ENCODE measurements at places on chromosomes 12 and 14.

GRCh38 chr12:105429511-105429910, 99.0 kb downstream of the C12orf75 start:
- DNase-seq: no peak

- DNase-seq: no peak
These were observed 223.8 kb downstream of the DACT1 start for GRCh38 chr14:58861586-58861985.

DNA sequence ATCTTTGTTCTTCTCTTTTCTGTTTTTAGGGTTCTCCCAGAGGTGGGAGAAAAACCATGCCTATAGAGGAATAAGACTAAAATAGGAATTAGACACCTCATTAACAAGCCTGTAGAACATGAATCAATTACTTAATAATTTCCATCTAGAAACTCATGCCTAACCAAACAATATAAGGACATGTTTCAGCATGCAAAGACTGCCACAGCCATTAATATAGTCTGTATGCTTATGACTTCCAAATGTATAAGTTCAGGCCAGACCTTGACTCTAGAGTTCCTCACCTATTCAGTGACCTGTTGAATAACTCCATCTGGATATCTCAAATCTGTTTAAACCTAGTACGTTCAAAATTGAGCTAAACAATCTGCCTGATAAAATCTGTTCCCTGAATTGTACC, 304.6 kb downstream of the BMP4 start:
- no peak for DNase-seq

GRCh38 chr12:57008178-57008577, 1.8 kb upstream of the ZBTB39 start:
- no peak for DNase-seq

DNA sequence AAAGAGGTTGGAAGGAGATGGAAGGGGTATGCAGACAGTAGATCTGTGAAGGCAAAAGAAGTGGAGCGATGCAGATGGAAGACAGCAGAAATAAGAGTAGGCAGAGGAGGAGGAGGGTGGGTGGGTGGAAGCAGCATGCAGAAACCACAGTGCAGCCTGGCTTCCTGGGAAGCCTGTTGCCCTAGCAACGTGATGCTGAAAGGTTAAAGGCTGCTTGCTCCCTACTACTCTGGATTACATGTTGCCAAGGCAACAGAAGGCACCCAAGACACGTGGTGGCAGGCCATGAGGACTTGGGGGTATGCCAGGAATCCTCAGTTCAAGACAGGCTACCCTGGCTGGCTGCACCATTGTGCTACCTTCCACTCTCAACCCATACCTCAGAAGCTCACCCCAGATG, 129.6 kb downstream of the GRIN2B start:
- DNase-seq: no peak

GRCh38 chr14:92565040-92565717, 51.6 kb downstream of the RIN3 start:
- no peak for DNase-seq

- no peak for DNase-seq
These were observed 1.8 kb upstream of the RHOF start for GRCh38 chr12:121795034-121795968.

DNA sequence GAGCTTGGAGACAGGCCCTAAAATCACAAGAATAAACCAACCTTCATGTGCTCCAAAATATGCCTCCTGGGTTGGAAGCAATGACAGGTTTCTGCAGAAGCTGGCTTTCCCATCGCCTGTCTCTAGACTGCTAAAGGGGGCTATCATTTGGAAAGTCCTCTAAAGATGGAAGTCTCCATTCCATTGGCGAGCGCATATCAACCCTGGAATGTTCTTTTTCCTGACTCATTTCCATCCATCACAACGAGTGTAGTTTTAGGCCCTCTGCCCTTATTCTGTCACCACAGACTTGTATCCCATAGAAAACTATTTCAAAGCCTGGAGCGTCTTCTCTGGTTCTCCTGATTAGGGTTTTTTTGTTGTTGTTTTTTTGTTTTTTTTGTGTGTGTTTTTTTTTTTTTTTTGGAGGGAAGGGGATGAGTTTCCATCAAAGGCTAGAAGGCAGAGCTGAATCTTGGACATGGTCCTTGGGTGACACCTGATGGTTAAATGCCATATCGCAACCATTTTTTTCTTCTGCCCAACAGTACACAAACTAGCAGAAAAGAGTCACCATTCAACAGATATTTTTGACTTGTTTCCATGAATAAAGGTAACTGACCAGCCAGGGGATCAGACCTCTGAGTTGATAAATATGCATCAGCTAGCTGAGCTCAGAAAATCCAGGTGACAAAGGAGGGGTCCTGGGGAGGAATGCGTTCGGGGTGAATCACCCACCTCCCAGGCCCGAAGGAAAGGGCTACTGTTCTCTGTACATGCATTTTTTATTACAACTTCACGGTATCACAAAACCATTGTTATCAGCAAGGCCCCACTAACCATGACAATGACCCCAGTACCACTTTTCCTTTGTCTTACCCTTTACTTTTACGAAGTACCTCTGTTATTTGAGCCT, 40.5 kb downstream of the KCNA5 start:
- no peak for DNase-seq

- no peak for DNase-seq
These were observed 15.4 kb upstream of the OAS1 start for GRCh38 chr12:112891093-112892024.

DNA sequence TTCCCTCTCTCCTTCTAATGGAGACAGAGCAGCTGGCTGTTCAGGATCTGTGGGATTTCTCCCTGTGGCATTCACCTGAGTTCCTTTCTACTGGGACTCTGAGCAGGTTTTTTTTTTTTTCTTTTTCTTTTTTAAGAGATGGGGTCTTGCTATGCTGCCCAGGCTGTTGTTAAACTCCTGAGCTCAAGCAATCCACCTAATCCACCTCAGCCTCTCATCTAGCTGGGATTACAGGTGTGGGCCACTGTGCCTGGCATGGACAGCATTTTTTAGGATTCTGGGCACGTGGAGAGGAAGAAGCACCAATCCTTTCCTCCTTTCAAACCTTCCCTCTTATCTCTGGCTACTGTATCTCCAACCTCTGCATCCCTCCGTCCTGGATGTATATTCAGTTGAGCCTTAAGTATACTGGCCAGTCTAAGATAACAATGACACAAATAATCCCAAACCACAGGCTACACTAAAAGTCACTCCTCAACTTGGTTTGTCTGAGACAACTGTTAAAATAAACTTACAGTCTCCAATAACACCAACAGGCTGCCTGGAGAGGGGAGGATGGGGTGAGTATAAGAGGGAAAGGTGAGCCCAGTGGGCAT, 16.4 kb upstream of the CELA1 start:
- no peak for DNase-seq

DNA sequence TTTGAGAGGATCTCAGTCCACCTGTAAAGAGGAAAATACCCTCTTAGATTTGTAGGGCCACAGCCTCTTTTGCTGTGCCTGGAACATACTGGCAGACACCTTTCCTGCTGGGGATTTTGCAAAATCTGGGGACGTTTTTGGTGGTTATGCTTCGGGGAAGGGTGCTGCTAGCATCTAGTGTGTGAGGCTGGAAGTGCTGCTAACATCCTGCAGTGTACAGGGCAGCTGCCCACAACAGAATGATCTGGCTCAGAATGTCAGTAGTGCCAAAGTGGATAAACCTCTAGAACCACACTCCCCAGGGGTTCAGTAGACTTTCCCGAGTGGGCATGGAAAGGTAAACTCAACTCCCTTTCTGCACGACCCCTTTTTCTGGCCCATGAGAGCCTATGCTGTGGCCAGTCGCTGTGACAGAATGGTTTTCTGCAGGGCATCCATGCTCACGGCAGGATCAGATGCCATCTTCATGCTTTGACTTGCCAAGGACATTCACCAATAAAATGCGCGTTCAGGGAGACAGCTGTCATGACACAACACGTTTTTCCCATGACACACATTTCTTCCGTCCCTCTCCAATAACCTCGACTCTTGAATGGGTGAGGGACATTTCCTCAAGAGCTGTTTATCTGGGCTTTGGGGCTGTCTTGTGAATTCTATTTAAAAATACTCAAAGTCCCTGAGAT, 240.9 kb downstream of the RGS6 start:
- DNase-seq: no peak

DNA sequence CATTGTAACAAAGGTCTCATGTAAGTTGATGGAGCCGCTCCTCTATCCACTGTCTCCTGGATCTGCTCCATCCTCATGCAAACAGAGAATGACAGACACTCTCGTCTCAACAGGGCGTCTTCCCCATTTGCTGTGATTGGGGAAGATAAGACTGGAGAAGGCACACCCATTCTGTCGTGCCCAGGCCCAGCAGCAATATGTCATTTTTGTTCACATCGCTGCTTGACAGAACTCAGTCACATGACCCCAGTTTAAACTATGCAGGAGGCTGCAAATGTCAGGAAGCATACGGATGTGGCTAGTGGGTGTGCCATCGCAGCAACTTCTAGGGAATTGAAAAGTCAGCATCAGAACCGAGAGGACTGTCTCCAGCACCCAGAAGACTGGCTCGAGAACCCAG, 290.5 kb downstream of the TMEM132D start:
- DNase-seq: no peak

- DNase-seq: no peak
These were observed 162.4 kb downstream of the KICS2 start for GRCh38 chr12:64059685-64060084.

- no peak for DNase-seq
These were observed 10.8 kb upstream of the TCTN2 start for GRCh38 chr12:123659996-123660727.

GRCh38 chr12:96368233-96368632, 32.0 kb downstream of the CDK17 start:
- no peak for DNase-seq

GRCh38 chr12:47785036-47785886, 12.2 kb downstream of the SLC48A1 start:
- DNase-seq: no peak

DNA sequence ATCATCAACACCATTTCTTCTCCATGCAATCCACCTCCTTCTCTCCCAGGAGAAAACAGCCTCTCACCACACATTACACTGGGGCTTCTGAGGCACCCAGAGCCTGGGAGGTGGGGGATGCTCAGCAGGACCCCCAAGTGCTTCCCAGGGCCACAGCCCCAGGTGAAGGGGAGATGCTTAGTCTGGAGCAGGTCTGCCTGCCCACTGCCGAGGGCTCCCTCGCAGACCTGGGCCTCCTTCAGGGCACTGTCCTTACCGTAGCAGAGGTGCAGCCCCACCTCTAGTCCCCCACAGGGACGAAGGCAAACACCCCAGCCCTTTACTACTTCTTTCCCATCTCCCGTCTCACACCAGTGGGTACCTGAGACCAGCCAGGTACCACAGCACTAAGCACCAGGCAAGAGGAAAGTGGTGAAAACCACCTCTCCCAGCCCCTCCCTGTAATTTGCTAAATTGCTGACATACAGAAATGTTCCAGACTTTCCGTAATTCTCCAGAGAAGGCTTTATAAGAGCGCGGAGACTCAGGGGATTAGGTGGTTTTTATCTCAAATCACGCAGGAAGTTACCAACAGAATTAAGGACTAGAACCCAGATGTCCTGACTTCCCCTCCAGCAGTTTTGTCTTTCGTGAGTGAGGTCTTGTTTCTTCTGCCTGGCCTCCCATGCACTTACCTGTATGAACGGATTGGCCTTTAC, 59.0 kb downstream of the PLEKHG3 start:
- no peak for DNase-seq

DNA sequence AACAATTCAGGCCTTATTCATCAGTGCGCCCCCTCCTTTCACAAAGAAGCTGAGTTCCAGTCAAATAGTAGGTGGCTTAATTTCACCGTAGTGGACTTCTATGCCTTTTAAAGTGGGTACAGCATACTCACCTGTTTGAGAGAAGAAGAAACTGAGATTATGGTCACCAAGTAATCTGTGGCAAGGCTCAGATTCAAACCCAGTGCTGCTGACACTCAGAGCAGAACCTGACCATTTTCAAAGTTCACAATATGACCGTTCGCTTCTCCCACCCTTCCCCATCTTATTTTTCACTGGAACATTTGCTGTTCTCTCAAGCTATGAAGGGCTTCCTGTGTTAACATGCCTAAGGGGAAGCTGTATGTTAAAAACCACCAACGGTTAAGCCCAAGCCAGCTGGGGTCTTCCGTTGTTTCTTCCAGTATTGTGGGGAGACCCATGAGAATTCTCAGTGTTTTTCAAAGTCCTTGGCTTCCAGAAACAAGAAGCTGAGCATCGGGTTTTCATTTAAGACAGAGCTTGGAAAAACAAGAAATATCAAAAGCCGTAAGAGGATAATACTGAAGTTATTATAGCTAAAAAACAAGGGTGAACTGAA, 6.1 kb upstream of the PSMA6 start:
- no peak for DNase-seq

GRCh38 chr14:24436355-24437019, 6.1 kb downstream of the SDR39U1 start:
- peak; percentile 88 for DNase-seq

GRCh38 chr12:118958520-118958919, 22.8 kb upstream of the SRRM4 start:
- no peak for DNase-seq

DNA sequence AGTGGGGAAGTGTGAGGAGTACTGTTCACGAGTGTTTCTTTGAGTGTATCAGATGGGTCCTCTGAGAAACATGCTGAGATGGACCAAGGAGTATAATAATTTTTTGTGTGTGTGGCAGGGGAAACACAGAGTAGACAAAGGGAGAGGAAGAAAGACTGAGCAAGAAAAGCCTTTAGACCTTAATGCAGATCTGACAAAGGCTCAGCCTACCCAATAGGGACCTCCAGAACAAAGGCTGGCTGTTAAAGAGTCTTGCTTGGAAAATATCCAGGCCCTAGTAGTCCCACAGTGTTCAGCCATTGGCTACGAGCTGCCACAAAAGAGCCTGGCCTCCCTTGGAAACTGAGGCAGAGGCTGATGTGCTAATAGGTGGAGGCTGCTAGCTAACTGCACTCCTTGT, 13.5 kb downstream of the COQ5 start:
- no peak for DNase-seq

DNA sequence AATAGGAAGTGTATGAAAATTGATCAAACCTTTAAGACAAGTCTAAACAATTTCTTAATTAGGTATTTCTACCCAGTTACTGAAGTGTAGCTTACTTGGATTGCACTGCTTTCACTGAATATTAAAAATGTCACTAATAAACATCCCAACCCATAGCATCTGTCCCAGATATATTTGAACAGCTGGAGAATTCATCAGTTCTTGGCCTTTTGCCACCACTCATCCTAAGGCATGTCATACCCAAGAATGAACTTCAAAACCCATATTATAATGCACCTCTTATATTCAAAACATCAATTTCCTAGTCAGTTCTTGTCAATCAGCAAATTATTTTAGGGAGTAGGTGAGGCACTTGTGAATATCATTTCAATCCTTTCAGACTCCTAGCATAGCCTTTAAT, 392.3 kb downstream of the PAWR start:
- no peak for DNase-seq

DNA sequence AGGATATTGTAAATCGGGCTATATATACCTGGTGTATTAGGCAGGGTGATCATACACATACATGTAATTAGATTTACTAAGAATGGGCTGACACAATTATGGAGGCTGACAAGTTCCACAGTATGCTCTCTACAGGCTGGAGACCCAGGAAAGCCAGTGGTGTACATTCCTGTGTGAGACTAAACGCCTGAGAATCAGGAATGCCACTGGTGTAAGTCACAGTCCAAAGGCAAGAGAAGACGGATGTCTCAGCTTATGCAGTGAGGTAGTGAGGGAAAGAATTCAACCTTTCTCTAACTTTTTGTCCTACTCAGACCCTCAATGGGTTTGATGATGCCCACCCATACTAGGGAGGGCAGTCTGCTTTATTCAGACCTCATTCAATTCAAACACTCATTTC, 57.1 kb downstream of the METTL25 start:
- DNase-seq: no peak

Data from vagina (tissue), 2 donors.